NCI-H2081 (cell line): ENCODE measurements at places on chromosomes 7 and 10.

DNA sequence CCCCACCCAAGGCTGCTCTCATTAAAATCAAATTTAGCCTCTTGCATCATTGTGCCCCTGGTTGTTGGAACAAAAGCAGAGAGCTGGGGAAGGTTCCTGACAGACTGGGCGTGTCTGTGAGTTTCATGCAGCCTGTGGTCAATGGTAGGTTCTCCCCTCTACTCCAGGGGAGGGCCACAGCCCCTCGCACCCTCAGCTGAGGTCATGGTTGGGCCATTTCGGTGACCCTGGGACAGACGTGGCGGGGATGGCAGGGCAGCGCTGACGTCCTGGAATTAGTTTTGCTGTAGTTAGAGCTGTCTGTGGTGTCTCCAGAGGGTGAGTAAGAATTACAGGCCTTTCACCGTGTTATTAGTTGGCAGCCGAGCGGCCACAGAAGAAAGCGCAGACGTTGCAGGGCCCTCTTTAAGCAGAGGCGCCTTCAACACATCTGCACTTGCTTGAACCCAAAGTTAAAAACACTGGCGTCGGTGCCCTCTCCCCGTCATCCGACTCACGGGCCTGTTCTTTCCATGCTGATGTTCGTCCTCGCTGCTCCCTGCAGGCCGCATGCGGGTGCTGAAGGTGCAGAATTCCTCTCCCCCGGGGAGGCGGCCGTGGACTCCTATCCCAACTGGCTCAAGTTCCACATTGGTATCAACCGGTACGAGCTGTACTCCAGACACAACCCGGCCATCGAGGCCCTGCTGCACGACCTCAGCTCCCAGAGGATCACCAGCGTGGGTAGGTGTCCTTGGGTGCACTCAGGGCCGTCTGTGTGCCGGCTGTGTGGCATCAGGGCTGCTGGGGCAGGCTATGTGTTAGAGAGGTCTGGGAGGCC lies 2.8 kb downstream of the FAM20C start:
- no peak for DNase-seq

DNA sequence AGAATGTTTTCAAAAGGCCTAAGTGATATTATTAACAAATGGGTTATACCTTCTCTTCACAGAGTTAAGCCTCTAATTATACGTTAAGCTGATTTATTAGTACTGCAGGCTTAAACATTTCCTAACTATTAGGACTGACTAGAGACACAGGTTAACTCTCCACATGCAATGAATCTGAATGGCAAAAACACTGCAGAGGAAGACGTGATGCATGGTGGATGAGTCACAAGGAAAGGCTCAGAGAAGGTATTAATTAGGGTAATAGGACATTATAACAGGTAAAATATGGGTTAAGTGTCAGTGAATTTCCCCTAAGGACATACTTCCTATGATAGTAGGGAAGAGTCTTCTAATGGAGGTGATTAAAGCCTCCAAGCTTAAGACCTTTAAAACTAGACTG lies 24.7 kb upstream of the SEM1 start:
- DNase-seq: no peak

- DNase-seq: peak; percentile 22
Measured at GRCh38 chr7:32892521-32893206, 1.1 kb upstream of the KBTBD2 start.

DNA sequence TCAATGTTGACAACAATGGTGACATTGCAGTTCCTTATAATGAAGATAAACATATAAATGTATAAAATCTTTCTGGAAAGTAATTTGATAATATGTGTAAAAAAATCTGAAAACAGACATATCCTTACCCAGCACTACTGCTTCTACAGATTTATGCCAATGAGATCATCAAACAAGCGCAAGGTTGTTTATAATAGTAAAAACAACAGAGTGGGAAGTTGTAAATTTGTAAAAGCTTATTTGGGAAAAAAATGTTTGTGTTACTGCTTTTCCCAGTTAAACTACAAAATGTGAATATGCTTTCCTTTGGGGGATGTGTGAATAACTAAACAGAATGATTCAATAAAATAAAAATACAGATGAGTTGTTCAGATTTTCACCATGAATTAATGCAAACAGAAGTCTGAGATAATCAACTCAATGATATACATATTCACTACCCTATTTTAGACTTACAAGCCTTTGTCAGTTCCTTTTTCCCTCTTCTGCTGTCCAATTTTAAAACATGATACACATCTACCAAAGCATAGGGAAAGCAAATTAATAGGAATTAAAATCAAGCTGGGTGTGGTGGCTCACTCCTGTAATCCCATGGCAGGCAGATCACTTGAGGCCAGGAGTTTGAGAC lies 82.1 kb downstream of the USP6NL start:
- no peak for DNase-seq

DNA sequence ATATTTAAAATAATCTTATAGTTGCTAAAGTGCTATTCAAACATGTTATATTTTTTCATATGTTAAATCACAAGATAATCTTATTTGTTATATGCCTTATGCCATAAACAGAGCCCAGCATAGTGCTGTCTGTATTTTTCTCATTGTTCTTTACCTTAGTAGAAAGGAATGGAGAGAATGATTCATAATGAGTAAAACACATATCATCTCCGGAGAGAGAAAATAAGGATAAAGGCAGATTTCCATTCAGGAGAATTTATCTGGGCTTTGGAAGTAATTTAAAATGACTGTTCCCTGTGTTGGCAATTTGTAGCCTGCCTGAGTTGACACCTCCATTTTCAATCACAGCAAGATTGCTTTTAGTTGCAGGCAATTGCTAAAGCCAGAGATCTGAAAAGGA lies 30.2 kb downstream of the CHN2 start:
- DNase-seq: no peak

GRCh38 chr10:94002156-94002555 lies 8.4 kb downstream of the PLCE1 start:
- no peak for DNase-seq
